ENCODE measurements at places on chromosomes 7 and 10.

GRCh38 chr7:151309311-151309710, 32.3 kb upstream of the NUB1 start:
- DNase-seq, result no peak

GRCh38 chr10:50614444-50615137, 9.2 kb downstream of the SGMS1 start:
- DNase-seq, result no peak

- DNase-seq, result no peak
Measured at GRCh38 chr10:89773081-89773480, 71.7 kb downstream of the KIF20B start.

DNA sequence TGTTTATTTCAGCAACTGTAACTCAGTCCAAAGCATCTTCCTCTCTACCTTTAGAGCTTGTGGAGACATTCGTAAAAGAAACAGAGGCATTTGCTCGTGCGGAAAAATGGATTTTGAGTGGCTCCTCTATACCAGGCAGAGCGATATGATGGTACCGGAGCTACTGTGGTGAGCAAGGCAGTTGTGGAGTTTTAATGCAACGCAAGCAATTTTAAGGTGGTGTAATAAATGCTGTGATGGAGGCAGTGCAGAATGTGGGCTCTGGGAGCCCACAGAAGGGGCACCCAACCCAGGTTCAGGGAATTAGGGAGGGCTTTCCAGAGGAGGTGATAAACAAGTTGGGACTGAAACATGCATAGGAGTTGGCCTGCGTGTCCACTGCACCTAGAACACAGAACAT, 149.5 kb downstream of the CDH23 start:
- no peak for DNase-seq

- no peak for DNase-seq
Measured at GRCh38 chr10:34102893-34103506, 712.1 kb downstream of the PARD3 start.

- DNase-seq, result no peak
Measured at GRCh38 chr10:71372882-71373495, 23.7 kb upstream of the CDH23 start.

GRCh38 chr7:135939261-135939812, 37.8 kb downstream of the MTPN start:
- no peak for DNase-seq

DNA sequence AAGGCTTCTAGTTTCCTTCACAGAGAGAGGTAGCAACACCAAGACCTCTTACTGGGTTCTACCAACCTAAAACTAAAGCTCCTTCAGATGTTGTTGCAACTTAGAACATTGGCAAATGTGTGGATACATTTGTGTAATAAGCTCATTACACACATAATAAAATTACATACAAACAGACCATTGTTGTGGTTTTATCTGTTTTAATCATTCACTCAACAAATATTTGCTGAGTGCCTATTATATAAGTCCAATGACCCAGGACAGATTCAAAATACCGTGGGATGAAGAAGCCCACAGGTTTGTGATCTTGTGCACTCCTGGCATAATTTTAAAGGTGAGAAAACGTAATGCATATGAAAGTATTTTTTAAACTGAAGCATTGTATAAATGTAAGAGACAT, 160.4 kb upstream of the NPVF start:
- DNase-seq, result no peak

DNA sequence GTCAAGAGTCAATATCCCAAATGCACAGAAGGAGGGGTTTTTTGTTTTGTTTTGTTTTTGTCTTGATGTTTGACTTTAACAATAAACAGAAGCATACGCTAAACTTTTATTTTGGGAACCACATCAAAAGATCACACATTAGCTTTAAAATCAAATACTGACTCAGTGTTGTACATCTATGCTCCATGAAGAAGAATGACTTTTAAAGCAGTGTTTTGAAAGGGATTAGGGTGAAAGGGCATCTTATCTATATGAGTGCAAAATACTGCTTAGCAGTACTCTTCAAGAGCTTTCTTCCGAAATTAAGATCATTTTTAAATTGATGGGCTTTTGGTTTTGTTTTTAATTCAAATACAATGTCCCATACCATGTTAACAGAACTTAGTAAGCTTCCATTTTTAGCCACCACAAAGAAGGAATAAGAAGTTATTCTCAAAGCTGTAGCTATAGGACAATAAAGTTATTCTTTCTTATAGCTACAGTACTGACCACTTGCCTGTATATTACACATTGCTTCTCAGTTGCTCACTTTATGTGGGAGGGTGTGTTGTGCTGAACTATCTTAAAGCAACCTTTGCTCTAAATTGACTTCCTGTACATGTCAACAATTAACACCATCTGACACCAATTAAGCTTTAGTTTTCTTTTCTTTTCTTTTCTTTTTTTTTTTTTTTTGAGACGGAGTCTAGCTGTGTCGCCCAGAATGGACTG, 144.3 kb upstream of the KAT6B start:
- no peak for DNase-seq

DNA sequence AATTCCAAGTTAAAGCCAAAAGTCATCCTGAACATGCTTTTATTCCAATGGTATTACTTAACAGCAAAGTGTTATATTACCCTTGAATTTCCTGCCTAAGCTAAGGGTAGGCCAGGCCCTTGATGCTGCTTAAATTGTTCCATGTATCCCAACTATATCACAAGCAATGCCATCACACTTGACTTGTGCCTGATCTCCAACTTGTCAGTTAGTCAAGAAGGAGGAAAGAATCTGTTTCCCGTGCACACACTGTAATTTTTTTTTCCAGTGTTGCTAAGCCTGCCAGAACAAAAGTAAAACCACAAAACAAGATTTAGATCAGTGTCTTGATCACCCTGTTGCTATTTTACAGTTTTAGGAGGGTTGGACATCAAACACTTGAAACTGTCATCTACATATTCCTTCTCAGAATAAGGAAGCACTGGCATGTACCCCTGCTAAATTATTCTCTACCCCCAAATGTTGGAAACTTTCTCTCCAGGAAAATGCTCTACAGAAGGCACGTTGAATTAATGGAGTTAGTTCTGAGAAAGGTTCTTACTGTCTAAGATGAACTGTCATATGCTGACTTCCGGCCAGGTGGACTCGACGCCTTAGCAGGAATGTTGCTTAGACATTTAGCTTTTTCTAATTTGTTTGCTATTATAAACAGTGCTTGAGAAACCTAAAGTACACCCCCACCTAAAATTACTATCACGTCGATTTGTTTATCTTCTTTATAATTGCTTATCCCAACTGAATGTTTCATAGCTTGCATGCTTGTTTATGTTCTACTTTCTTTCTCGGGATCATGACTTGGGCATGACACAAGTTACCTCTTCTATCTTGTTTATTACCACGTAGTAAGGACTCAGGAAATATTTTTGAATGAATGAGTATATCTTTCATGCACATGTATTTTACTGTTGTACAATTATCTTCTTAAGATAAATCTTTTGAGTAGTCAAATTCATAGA, 105.5 kb upstream of the ZNF438 start:
- DNase-seq, result no peak

- no peak for DNase-seq
Measured at GRCh38 chr10:73003822-73004221, 49.2 kb upstream of the PLA2G12B start.

GRCh38 chr10:129024046-129024445, 443.0 kb upstream of the MGMT start:
- no peak for DNase-seq

- DNase-seq, result no peak
Measured at GRCh38 chr7:140425718-140426117, 21.9 kb downstream of the RAB19 start.

GRCh38 chr10:79058899-79059841, 9.6 kb upstream of the ZMIZ1 start:
- no peak for DNase-seq

DNA sequence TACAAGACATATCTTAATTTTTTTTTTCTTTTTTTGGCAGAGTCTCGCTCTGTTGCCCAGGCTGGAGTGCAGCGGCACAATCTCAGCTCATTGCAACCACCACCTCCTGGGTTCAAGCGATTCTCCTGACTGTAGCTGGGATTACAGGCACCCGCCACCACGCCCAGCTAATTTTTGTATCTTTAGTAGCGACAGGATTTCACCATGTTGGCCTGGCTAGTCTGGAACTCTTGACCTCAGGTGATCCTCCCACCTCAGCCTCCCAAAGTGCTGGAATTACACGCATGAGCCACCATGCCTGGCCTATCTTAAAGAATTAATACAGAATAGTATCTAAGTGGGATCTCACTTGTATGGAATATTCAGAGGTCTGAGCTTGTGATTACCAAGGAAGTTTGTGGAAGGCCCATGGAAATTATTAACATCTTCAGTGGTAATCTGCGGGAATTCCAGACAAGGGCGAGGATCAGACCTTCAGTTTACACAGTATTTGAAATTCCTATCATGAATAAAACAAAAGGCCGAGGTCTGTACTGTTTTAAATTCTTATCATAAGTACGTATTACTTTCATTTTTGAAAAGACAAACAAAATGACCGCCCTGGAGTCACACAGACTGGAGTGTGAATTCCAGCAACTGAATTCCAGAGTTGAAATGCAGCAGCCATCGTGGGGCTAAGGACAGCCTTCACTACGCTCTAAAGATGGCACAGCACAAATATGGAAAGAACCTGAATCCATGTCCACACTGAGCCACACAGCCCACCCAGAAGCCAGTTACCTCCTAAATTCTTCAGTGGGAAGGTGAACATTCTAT, 16.7 kb downstream of the GPRIN2 start:
- DNase-seq, result no peak

GRCh38 chr7:98745722-98746318, 124.0 kb downstream of the TMEM130 start:
- DNase-seq, result peak; percentile 69

- no peak for DNase-seq
Measured at GRCh38 chr7:108423089-108423989, 32.9 kb downstream of the NRCAM start.

All from stimulated activated CD4-positive, alpha-beta T cell treated with anti-CD3 and anti-CD28 coated beads, Interleukin-15, amount 100 ng/mL, for 48 hours (primary cell).